ENCODE measurements at places on chromosomes 6 and 20.
A peak's percentile ranks its signal among the peaks of the same experiment; 100 is the strongest.

DNA sequence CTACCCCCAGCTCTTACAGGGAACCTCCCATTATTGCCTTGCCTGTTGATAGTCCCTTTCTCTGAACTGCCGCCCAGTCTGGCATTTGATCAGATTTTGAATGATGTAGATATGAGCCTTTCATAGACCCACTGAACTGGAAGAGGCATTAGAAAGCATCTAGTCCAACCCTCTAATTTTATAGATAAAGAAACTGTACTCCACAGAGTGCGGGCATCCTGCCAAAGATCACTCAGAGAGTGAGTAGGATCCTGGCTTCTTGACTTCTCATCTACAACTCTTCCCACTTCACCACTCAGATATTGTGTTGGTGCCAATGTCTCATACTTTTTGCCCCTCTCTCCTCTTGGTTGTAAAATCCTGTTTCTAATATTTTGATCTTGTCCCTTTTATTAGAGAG, 179.2 kb upstream of the BMP2 start:
- DNase-seq = no peak

- no peak for DNase-seq
Measured at GRCh38 chr6:116557893-116558292, 4.3 kb downstream of the CALHM4 start.

DNA sequence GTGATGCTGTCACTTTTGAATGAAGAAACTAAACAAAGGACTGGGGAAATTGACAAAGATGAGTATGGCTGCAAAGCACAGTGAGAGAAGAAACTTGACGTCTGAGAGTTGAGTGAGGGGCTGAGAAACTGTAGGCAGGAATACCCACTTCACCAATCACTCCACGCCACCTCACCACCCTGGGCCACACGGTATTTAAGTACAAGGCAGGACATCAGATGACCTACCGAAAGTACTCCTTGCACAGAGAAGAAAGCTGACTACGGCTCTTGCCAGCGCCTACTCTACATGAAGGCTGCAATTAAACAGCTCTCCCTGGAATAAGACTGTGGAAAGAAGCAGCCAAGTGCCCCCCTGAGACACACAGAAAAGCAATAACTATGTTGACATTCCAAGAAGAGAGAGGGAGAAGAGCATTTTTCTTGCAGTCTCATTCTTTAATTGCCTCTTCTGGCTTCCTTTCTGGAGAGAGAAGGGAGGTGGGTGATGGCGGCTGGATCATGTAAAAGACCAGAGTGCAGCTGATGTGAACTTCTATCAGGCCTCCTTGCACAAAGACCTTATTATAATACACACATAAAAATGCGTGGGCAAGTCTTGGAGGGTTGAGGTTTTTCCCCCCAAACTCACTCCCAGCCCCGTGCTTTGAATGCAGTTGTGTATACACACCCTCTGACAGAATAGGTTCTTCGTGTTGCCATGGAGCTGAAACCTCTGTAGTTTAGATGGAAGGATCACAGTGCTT, 44.6 kb downstream of the HIVEP2 start:
- no peak for DNase-seq

- no peak for DNase-seq
Measured at GRCh38 chr6:113052506-113052905, 705.4 kb downstream of the RFPL4B start.

- DNase-seq = no peak
Measured at GRCh38 chr6:15152700-15153099, 93.2 kb upstream of the JARID2 start.

- DNase-seq = no peak
Measured at GRCh38 chr6:103784117-103784516, 1075.6 kb downstream of the HACE1 start.

- no peak for DNase-seq
Measured at GRCh38 chr6:32439139-32439538, 548 bp upstream of the HLA-DRA start.

DNA sequence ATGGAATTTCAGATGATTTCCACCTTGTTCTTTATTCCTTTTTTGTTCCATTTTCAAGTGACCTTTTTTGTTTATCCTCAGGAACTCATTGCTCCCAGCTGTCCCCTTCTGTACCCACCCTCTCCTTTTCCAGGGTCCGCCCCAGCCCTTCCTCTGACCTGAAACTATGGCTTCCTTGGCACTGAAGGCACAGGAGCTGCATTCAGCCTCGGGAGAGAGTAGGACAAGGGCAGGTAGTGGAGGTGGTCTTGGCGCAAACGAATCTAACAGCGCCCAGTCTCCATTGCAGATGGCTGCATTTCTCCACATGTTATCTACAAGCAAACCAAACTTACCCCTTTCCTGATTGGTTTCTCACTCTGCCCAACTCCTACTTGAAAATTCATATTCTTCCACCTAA, 8.8 kb upstream of the ULBP2 start:
- DNase-seq = no peak

DNA sequence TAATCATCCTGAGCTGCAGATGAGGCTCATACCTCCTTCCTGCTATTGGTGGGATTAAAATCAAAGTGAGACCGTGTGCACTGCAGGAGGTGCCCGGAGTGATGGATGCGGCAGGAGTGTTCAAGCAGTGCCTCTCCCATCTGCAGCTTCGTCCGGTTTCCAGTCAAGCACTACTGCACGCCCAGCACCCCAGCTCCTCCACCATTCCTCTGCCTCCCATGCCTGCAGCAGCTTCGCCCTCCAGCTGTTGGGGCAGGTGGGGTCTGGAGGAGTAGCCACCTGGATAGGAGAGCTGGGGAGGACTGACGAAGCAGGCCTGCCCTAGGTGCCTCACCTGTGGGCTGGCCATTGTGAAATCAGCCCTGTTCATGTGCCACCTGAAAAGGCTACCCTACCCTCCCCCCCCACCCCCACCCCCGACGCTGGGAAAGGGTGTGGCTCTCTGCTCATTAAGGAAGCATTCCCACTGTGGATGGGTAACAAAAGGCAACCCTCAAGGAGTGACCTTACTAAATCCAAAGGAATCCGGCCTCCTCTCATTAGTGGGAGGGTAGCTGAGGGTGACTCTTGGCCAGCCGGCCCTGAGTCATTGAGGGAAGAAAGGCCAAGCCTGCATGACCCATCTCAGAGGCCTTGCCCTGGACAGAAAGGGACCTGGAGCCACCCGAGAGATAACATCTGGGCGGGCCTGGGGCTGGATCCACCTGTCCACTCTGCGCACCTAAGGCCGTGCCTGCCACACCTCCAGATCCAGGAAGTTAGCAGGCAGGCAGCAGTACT, 115.9 kb upstream of the ARMC2 start:
- no peak for DNase-seq

- DNase-seq = peak; percentile 37
Measured at GRCh38 chr6:37209461-37210205, 39.7 kb downstream of the PIM1 start.

- DNase-seq = no peak
Measured at GRCh38 chr6:7267071-7267465, 45.9 kb downstream of the SSR1 start.

DNA sequence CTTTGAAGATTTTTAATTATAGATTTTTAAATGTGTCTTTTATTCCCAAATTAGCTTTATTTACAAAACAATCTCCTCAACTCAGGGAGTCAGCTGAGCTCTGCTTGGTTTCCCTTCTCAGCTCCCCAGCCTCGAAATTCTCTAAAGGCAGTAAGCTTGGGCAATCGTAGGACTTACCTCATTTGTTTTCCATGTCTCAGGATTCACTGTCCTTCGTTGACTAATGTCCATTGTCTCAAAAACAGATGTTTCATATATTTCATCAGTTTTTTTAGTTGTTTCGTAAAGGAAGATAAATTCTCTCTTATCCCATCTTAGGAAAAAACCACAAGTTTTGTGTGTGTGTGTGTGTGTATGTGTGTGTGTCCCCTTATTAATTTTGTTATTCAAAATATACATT, 102.2 kb upstream of the ADGRF1 start:
- no peak for DNase-seq

GRCh38 chr6:41428996-41429421, 93.6 kb downstream of the NCR2 start:
- peak; percentile 31 for DNase-seq

GRCh38 chr20:35497780-35498189, 31.7 kb downstream of the C20orf173 start:
- DNase-seq = no peak

DNA sequence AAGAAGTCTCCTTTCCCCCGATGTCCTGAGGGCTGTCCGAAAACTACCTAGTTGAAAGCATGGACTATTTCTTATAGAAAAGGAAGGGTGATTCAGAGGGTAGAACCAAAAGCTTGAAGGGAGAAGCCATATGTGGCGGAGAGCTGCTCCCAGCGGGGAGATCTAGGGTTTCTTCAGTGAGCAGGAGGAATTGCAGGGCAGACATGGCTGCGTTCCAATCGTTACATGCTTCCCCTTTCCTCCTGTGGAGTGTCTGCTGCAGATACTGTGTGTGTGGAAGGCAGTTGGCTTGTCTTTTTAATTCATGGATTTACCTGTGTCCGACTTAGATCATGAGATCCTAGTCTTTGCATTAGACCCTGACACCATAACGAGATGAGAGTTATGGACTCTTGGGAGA, 799.5 kb downstream of the QKI start:
- no peak for DNase-seq

GRCh38 chr6:30689985-30690384, 799 bp downstream of the NRM start:
- DNase-seq = no peak

DNA sequence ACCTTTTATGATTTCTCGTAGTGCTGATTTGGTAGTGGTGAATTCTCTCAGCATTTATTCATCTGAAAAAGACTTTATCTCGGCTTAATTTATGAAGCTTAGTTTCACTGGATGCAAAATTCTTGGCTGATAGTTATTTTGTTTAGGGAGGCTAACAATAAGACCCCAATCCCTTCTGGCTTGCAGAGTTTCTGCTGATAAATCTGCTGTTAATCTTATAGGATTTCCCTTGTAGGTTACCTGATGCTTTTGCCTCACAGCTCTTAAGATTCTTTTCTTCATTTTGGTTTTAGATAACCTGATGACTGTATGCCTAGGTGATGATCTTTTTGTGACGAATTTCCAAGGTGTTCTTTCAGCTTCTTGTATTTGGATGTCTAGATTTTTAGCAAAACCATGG, 388.7 kb downstream of the UTRN start:
- no peak for DNase-seq

GRCh38 chr6:90442366-90442765, 144.5 kb downstream of the MAP3K7 start:
- no peak for DNase-seq

GRCh38 chr6:106510090-106510970, 119.0 kb downstream of the RTN4IP1 start:
- DNase-seq = peak; percentile 63

GRCh38 chr20:24960302-24960801, 11.3 kb downstream of the CST7 start:
- DNase-seq = no peak

GRCh38 chr20:64228751-64229506, 26.6 kb upstream of the PCMTD2 start:
- no peak for DNase-seq

DNA sequence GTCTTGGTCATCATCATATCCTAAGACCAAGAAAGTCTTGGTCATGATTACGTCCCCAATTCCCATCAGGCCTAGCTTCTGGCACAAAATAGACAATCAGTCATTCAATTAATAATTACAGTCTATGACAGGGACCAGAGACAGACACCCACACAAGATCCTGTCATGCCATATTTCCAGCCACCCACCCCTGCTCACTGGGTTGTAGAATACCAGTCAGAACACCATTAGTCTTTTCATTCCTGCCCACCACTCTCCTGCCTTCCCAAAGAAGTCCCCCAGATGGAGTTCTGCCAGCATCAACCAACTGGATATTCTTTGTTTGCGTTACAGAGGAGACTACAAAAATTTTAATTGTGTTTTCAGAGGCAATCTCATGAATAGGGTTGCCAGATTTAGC, 81.0 kb downstream of the BCAS1 start:
- no peak for DNase-seq

DNA sequence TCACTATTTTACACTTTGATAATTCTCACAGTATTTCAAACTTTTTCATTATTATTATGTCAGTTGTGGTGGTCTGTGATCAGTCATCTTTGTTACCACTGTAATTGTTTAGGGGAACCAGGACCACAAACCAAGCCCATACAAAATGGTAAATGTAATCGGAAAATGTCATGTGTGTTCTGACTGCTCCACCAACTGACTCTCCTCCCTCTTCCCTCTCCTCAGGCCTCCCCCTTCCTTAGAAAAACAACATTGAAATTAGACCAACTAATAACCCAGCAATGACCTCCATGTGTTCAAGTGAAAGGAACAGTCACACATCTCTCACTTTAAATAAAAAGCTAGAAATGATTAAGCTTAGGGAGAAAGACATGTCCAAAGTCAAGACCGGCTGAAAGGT, 63.8 kb downstream of the GMDS start:
- DNase-seq = no peak

- DNase-seq = no peak
Measured at GRCh38 chr6:167757249-167757648, 69.5 kb upstream of the AFDN start.

DNA sequence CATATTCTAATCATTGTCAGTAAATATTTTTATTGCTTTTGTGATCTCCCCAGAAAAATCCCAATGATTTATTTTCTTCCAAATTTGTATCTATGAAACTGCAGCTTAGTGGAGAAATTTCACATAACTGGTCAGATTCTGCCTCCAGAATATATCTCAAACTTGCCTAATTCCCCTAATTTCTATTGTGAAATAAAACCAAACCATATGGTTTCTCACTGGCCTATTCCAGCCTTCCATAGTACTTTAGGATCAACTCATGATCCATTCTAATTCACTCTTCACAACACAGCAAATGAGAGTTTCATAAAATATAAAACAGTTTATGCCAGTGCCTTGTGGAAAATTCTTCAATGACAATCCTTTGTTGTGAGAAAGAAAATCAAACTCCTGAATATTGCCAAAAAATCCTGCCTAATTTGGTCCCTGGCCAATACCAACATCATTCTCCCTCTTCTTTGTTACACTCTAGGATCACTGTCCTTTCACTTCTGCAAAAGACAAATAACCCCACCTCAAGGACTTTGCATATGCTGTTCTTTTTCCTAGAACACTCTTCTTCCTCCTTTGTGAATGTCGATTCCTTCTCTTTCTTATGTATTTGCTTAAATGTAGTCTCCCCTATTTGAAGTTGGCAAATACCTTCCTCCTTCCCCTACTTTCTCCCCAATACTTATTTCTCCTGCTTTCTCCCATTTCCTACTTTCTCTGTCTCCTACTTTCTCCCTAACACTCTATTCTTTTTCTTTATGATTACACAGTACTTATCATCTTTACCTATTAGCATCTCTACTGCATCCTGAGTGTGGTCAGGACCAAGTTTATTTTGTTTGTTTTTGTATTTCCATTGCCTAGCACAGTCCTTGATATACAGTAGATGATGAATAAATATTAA, 587.5 kb downstream of the RFPL4B start:
- DNase-seq = no peak
